Stimulated activated CD4-positive, alpha-beta T cell treated with anti-CD3 and anti-CD28 coated beads, Interleukin-2, amount 100 ng/mL, for 48 hours (primary cell): ENCODE measurements at places on chromosomes 5 and 9.

DNA sequence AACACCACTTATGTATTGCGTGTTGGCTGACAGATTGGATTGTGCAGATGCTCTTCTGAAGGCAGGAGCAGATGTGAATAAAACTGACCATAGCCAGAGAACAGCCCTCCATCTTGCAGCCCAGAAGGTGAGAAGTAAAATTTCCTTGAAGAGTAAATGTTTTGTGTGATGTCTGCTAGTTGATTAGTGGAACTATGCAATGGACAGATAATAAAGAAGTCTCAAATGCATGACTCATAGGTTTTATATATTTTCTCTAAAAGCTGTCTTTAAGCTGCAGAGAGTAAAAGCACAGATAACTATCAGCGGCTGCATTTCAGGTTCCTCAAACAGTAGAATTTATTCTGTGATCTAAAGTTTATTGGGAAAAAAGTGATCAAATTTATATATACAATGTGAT lies 27.4 kb downstream of the INVS start:
- no peak for DNase-seq

GRCh38 chr5:68071282-68071632 lies 144.3 kb upstream of the PIK3R1 start:
- no peak for DNase-seq

DNA sequence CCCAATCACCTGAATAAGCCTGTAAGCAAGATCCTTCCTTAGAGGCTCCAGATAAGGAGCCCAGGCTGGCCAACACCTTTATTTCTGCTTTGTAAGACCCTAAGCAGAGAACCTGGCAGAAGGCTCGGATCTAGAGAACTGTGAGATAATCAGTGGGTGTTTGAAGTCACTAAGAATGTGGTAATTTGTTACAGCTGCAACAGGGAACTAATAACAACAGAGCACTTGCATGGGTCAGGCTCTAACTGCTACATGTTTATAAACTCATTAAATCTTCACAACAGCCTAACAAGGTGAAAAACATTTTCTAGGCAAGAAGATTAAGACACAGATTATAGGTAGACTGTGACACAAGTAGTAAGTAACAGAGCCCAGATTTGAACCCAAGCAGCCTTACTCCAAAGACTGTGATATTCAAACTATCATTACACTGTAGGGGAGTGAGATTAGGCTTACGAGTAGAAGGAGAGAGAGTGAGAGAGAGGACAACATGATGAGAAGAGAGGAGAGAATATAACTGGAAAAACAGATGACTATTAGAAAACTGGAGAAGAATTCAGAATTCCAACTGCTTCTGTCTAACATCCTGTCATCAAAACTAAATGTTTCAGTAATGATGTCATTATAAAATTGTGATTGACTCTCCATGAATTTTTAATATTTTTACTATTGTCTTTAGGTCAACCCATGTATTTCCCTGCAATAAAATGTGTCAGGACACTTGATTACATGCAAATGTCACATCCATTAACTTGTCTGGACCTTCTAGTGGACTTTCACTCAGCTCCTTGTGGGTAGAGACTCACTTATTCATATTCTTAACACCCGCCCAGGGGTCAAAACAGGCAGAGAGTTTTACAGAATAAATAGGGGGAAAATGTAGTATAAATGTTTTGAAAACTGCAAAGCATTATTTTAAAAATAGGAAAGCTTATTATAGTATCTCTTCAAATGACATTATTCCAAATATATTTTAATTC lies 290.9 kb upstream of the RGMB start:
- no peak for DNase-seq

GRCh38 chr5:141846031-141846430 lies 32.2 kb downstream of the PCDH1 start:
- no peak for DNase-seq

DNA sequence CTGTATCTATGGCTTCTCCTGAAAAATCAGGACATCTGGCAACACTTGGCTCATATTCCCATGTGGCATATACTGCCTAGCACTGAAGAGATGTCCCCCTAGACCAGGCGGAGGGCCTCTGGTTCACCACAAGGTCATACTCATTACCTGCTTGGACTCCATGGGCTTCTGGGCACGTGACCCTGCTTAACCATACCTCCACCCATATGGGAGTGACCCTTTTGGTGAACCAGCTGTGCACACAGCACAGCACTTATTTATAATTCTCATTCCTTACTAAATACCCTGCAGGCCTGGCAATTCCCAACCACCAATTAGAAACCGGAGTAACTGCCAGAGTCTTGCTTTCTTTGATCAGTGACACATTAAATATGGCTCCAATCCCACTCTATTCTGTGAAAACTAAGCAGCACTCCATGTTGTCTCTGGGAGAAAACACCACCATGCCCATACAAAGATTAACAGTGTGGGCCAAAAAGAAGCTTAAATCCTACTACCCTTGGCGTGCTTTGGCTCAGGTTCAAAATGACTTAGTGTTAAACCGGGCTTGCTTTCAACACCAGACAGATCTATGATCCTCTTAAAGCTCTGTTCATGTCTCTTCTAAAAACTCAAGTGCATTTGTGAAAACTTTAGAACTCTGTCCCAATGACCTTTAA lies 57.7 kb downstream of the MTMR12 start:
- DNase-seq, result no peak

- no peak for DNase-seq
Measured at GRCh38 chr9:93809204-93809940, 145.8 kb downstream of the BARX1 start.

DNA sequence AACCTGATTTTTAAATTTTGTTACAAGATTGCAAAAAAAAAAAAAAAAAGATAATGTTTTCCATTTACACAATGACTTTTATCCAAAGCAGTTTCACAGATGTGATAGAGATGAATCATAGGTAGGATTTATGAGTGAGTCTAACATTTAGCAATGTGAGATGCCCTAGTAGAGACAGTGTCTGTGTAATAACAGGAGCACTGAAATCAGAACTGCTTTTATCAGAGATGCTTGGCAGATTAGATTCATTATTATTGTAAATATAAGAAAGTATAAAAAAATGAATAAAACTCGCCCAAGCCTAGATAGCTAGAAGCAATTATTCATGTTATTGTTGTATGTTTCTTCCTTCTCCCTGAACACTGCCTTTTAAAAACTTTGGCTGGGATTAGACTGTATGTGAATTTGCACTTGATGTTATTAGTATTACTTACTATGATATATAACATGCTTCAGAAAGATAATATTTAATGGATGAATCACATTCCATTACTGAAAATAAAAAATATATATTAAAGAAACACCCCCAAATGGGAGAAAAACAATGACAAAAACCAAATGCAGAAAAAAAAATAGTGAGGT lies 567.3 kb upstream of the KLF4 start:
- DNase-seq, result no peak

- DNase-seq, result no peak
Measured at GRCh38 chr9:68961587-68961986, 52.3 kb downstream of the PRKACG start.

DNA sequence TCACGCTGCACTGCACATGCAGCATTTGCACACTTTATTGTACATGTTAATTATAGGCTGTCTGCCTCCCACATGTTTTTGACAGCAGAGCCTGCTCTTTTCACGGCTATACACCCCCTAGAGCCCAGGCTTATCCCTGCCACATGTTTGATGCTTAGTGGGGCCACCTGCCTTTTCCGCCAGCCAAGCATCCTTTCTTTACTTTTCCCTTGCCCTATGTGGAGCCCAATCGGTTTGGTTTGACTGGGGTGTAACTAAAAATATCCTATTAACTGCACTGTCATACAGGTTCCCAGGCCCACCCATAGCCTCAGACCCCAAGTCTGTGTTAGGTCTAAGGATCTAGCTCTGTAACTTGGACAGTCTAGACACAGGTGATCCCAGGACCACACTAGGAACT lies 18.9 kb upstream of the S1PR3 start:
- no peak for DNase-seq

GRCh38 chr5:139636207-139636792 lies 11.8 kb upstream of the CXXC5 start:
- no peak for DNase-seq

DNA sequence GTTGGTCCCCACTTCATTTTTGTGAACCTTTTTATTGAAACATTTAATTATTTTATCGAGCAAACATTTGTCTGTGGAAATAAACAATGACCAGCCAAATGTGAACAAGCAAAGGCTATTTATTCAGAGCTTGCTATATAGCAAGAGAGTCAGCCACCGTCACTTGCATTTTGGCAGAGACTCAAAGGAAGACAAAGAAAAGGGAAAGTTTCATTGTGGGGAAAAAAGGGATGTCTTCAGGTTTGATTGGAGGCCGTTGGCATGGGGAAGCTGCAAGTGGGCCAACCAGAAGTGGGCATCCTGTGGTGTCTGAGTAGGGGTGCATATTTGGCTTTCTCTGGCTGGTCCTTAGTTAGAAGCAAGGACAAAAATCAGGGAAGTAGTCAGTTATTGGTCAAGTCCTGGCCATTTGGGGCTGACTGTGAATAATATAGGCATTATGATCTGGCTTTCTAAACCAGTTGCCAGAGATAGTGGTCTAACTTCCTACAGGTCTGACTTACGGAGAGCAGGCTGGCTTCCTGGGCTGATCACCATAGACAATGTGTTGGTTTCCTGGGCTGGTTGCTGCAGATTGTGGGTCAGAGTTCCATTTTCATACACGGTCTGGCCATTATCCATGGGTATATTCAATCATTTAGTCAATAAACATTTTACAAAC lies 16.6 kb downstream of the ENC1 start:
- no peak for DNase-seq

- no peak for DNase-seq
Measured at GRCh38 chr5:14054965-14055963, 87.9 kb upstream of the TRIO start.

GRCh38 chr5:134506054-134507039 lies 19.1 kb upstream of the JADE2 start:
- no peak for DNase-seq

- DNase-seq, result no peak
Measured at GRCh38 chr5:173045474-173045873, 10.7 kb upstream of the CREBRF start.

GRCh38 chr5:124949862-124950261 lies 203.4 kb upstream of the ZNF608 start:
- no peak for DNase-seq

GRCh38 chr9:37710046-37710445 lies 43.6 kb upstream of the TRMT10B start:
- no peak for DNase-seq

GRCh38 chr5:133756756-133757155 lies 144.4 kb upstream of the FSTL4 start:
- DNase-seq, result no peak

- DNase-seq, result no peak
Measured at GRCh38 chr9:128025736-128026135, 41.4 kb downstream of the NAIF1 start.

- no peak for DNase-seq
Measured at GRCh38 chr9:87793292-87793691, 67.4 kb downstream of the CTSL start.

- no peak for DNase-seq
Measured at GRCh38 chr9:128124873-128125579, 2.5 kb downstream of the PTGES2 start.

GRCh38 chr9:3447143-3447542 lies 78.7 kb downstream of the RFX3 start:
- no peak for DNase-seq

- no peak for DNase-seq
Measured at GRCh38 chr5:138000102-138000723, 32.7 kb downstream of the FAM13B start.

GRCh38 chr9:94906713-94907112 lies 180.2 kb downstream of the AOPEP start:
- no peak for DNase-seq

GRCh38 chr5:169548315-169548714 lies 35.3 kb upstream of the SPDL1 start:
- no peak for DNase-seq

DNA sequence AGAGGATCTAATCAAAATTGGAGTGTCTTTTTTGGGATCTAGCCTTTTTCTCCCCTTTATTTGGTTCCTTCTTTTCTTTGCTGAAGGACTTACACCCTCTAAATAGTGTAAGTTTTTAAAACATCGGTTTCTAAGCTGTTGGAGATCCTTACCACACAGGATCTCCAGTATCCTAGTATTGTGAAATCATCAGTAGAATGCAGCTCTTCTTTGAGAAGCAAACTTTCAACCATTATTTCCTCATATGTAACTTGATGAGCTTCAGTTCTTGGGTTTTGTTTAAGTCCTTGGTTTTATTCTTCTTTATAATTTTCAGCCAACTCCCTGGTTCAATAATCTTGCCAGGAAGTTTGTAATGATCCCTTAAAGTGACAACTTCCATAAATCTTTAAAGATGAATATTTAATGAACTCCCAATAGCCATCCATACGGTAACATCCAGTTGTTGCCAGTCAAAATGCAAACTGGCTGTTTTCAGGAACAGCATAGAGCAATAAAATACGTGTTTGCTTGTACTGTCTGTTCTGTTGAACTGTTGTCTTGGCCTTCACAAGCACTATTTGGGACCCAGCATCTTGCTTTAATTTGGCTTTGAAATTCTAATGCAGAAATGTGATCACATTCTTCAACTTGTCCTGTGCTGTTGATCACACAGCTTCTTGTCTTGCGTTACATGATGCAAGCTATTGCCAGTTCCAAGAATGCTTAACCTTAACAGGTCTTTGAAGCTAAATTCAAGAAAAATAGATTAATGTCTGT lies 34.8 kb upstream of the TTC23L start:
- no peak for DNase-seq

- no peak for DNase-seq
Measured at GRCh38 chr9:36040271-36040925, 3.7 kb downstream of the RECK start.

- DNase-seq, result no peak
Measured at GRCh38 chr9:2638871-2639673, 17.5 kb downstream of the VLDLR start.

DNA sequence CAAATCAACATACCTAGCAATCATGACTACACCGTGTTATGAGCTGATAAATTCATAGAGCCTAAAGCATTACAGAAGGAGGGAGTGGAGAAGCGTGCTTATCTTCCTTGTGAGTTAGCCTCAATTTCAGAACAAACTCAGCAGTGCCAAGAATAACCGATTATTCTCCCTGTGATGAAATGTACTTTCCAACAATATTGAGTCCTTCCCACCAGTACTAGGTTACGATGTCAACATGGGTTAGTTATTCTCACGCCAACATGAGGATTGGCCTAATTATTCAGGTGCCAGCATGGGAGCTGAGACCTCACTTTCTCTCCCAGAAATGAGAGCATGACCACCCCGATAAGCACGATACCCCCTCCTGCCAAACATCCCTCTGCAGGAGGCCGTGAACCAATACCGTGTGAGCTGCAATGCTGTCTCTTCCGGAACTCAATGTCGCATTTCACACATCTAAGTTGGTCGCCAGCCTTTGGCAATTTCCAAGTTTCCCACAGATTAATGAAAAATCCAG lies 193.7 kb downstream of the ENC1 start:
- DNase-seq, result no peak

GRCh38 chr5:177018341-177018740 lies 4.2 kb upstream of the ZNF346 start:
- no peak for DNase-seq

- no peak for DNase-seq
Measured at GRCh38 chr9:3479514-3480352, 46.1 kb downstream of the RFX3 start.
